Suppressor macrophage treated with lipopolysaccharide for 4 hours (primary cell): ENCODE measurements at places on chromosomes 3 and 15.

- no peak for DNase-seq
These were observed 274.0 kb upstream of the TGFBR2 start for GRCh38 chr3:30332196-30333021.

GRCh38 chr15:76964157-76964556 is 30.8 kb upstream of the PSTPIP1 start:
- no peak for DNase-seq

GRCh38 chr15:80991421-80991820 is 1.8 kb upstream of the MESD start:
- DNase-seq: peak; percentile 87

GRCh38 chr3:136567599-136568188 is 184.5 kb downstream of the STAG1 start:
- DNase-seq: no peak

DNA sequence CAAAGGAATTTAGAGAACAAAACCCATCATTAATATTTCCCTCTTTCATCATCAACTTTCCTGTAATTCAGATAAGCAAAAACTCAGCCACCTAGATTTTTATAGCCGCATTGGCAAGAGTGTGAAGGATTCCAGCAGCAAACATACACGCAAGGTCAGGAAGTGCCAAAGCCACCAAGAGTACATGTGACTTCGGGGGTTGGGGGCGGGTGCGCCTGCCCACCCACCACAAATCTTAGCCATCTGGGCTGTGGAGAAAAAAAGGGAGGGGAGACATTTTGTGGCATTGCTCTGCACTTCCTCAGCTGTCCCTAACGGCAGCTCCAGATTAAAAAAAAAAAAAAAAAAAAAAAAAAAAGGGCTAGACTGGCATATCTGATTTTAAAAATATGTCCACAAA is 148.4 kb downstream of the TNIK start:
- DNase-seq: no peak

DNA sequence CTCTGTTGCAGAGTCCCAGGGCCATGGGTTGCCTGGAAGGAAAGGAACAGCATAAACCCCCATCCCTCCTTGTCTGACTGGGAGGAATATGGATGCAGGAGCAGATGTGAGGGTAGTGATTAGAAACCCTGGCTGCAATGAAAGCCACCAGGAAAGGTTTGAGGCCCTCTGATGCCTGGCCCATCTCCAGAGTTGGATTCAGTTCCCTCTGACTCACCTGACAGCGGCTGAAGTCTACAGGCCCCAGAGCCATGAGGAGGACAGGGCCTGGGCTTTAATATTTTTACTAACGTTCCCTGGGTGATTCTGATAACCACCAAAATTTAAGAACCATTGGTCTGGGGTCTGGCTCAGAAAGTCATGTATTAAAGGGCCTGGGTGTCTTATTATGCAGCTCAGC is 214.0 kb downstream of the EPHB1 start:
- DNase-seq: no peak

- no peak for DNase-seq
These were observed 47.0 kb upstream of the TRIM42 start for GRCh38 chr3:140630866-140631265.

DNA sequence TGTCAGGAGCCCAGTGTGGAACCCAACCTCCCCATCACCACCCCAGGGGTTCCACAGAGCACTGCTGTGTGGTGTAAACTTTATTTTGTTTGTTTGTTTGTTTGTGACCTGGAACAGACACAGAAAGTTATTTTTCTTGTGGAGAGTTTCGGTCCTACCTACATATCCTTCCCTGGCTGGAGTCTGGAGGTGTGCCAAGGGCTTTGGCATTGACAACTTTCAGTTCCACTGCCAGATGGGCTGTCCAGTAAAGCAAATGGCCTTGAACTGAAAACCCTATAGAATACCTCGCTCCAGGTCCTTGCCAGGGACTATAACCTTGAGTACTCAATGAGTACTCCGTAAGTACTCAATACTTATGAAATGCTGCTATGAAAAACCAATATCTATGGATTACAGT is 103.5 kb downstream of the MITF start:
- DNase-seq: no peak

GRCh38 chr3:159144891-159145290 is 343.0 kb downstream of the MFSD1 start:
- DNase-seq: no peak

- peak; percentile 37 for DNase-seq
These were observed 1.9 kb downstream of the ATP1B3 start for GRCh38 chr3:141878326-141878725.

- DNase-seq: no peak
These were observed 41.7 kb upstream of the SEC22A start for GRCh38 chr3:123159926-123160635.

DNA sequence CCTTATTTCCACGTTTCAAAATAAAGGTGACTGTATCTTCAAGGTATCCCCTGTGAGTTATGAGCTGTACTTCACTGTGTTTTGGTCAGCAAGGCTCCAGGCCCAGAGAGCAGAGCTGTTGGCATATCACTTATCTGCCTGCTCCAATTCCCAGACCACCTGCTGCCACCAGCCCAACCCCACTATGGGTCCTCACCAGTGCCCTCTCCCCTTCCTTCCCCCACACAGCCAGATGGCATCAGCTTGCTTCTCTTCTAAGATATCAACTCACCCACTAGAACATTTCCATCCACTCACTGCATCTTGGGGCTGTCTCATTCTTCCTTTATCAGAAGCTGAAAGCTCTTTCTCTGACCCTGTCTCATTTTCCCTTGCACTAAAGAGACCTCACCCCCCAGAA is 136.9 kb upstream of the EIF1B start:
- DNase-seq: no peak

- DNase-seq: no peak
These were observed 32.3 kb downstream of the NOX5 start for GRCh38 chr15:69046781-69047180.

- DNase-seq: no peak
These were observed 4.3 kb upstream of the NPTN start for GRCh38 chr15:73637527-73637926.

DNA sequence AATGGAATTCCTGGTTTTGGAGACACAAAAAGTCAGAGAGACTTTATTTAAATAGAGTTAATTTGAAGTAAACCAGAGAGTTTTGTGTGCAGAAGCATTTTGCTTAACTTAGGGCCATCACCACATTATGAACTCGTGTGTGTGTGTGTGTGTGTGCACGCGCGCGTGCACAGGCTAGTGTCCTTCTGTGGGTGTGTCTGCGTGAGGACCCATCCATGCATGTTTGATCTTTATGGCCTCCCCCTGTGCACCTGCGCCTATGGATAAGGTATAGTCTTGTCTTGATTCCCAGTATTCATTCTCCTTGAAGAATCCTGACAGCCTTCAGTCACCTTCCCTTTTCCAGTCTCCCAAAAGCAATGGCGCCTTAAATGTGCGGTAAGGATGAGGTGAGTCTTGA is 26.0 kb downstream of the MUC20 start:
- DNase-seq: no peak

DNA sequence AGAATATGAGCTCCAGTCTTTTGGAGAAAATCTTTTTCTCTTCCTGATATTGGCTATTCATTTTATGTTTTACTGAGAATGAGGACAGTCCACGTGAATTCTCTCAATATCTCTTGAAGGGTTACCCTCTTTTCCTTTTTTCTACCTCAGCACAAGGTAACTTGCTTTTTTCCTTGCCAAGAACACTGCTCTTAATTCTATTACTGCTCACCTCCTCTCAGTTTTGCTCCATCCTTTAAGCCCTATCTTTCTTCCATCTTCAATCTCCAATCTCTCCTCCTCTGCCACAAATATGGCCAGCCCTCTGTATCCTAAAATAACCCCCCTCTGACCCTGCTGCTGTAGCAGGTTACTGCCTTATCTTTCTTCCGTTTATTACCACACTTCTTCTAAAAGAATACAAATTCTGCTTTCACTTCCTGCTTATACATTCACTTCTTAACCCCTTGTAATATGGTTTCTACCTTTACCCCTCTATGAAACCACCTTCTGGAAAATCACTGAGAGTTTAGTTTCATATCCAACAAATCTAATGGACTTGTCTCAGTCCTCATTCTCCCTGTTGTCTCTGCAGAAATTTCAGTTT is 89.0 kb downstream of the NFKBIZ start:
- DNase-seq: peak; percentile 16

GRCh38 chr3:193241716-193242115 is 694 bp downstream of the PLAAT1 start:
- DNase-seq: no peak

DNA sequence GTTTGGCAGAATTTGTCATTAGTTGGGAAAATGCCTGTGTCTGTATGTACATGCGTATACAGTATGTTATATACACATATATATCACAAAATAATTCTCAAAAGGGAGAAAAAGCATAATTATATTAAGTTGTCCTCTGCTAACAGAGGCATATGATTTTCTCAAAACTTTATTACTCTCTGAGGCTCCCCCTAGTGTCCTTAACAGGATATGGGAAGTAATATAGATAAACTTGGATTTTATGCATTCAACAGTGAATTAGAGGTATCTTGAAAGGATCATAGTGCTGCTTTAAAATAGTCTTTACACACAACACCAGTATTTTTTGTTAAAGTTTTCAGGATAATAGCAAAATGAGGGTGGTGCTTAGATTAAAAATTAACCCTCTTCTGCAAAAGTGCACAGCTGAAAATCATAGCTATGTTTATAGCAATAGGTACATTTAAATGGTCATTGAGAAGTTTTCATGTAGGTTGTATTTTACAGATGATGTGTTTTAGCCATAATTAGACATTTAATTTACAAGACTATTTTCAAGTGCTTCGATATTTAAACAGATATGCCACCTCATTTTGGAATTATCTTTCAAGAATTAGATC is 454.0 kb upstream of the ROBO2 start:
- peak; percentile 19 for DNase-seq

DNA sequence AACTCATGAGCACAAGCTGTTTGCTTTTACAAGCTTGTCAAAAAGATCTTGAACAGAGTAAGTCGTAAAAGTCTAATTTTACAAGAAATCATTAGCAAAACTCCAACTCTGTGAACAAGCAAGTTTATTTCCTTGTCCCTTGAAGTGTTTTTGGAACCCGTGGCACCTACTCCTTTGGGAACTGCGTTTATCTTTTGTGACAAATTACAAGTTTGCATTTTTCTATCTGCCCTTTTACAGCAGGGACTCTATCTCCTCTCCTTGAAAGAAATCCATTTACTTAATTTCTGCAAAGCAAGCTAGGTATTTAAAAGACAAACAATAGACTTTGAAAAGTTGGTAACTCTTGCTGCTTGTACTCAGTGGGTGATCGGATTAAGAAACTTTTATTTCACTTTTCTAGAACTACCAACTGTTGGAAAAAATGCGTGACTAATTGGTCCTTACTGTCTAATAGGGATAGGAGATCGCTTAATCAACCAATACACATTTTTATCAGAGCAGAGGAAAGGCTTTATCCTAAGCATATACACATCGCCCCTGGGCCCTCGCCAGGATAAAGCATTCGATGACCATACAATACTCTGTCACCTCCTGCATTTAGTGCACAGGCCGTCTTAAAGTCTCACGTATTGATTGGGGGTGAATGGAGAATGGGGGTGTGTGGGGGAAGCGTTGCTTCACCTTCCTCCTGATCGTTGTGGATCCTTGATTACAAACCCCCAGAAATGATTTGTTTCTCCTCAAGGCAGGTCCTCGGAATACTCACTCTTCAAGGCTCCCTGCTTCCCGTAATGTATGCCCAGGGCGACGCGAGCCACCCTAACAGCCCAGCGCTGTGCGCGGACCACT is 1.7 kb downstream of the PRTG start:
- no peak for DNase-seq

DNA sequence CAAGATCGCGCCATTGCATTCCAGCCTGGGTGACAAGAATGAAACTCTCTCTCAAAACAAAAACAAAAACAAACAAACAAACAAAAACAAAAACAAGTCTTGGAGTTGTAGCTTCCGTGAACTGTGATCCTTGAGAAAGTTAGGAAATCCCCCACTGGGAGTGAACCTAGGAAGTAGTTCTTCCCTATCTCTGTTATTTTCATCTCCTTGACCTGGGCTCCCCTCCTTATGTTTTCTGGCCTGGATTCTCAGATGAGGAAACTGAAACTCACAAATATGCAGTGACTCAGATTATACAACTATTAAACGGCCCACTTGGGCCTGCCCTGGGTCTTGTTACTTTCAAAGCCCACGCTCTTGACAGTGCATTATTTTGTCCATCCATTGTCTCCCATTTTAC is 29.7 kb downstream of the SAXO2 start:
- peak; percentile 45 for DNase-seq

GRCh38 chr15:42184296-42184695 is 23.8 kb downstream of the VPS39 start:
- DNase-seq: peak; percentile 88

DNA sequence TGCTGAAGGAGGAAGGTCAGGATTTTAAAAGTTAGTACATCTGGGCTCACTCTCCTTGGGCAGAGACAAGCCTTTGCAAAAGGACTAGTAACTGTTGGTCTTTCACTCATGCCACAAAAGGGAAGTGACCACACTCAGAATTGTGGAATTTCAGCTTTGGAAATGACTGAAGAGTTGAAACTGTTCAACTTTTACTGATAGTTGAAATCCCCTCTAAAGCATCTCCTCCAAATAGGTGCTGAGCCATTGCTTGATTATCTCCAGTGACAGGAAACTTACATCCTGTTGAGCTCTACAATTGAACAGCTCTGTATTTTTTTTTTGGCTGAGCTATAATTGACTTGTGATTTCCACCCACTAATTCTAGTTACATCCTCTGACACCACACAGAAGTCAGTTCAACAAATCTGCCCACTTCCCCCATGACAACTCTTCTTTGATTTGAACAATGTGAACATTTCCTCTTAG is 254.8 kb upstream of the TPRG1 start:
- DNase-seq: peak; percentile 90

DNA sequence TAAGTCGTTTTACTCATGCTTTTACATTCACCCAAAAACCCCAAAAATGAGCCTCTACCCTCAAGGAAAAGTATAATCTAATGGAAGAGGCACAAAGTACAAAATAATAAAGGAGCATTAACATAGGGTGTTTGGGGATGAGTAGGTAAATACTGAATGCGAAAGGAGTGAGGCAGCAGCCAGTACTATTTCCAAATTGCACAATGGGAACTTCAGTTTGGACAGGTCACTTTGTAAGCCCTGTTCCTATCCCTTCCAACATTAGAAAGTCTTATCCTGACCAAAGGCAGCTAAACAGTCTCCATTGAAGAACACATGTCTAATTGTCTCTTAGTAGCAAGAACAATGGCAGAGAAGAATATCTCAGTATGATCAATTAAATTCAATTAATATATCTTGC is 728.3 kb downstream of the GBE1 start:
- no peak for DNase-seq

DNA sequence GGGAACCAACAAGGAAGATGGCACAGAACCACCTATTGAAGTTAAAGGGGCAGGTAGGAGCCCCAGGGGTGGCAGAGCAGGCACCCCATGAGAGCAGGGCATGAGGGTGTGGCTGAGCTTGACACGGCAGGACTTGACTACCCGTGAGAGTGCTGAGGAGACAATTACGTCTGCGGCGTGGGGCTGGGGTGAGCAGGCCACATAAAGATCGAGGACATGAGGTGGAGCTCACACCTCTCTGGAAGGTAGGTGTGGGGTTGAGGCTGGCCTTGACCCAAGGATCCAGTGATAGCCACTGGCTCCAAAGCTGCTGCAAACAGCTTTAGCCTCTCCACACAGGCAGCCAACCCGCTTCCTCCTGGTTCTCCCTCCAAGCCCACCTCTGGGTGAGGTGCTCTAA is 64.5 kb downstream of the PCSK6 start:
- DNase-seq: no peak
